ENCODE measurements at places on chromosomes 2 and 18. TPM values are rescaled to one million over a fixed set of nuclear protein-coding genes. Genes with fewer than 3 reads are reported as not detected.

CKAP2L gene
- 0.88 TPM for total RNA-seq

HOXD13 gene
- not detected for total RNA-seq

CRYGC gene
- not detected for total RNA-seq

PSMA8 gene
- total RNA-seq: not detected
